ENCODE measurements at places on chromosomes 7 and 10.

GRCh38 chr10:79404231-79404609 lies 41.2 kb downstream of the ZCCHC24 start:
- no peak for DNase-seq

DNA sequence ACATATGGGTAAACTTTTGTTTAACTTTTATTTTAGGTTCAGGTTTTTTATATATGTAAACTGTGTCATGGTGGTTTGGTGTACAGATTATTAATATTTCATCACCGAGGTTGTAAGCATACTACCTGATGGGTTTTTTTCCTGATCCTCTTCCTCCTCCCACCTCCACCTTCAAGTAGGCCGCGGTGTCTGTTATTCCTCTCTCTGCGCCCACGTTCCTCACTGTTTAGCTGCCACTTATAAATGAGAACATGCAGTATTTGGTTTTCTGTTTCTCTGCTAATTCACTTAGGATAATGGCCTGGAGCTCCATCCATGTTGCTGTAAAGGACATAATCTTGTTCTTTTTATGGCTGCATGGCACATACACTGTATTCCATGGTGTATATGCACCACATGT lies 1000.0 kb upstream of the CELF2 start:
- no peak for DNase-seq

DNA sequence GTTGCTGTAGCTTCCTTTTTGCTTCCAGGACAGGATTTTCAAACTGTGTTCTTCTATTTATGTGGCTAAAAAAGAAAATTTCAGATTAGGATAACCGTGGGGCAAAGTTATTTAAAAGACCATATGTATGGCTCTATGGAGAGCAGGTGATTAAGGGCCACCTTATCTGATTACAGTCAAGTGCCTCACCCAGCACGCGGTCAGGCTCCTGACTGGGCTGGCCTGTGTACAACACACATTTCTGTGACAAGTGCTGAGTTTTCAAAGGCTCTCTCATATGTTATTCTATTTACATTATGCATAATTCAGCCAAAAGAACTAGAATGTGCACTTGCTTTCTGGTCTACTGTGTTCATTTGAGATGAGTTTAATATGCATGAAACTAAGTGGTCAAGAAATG lies 547.4 kb downstream of the PHTF2 start:
- DNase-seq = no peak

- DNase-seq = peak; percentile 92
Observed at GRCh38 chr7:123797673-123798531, 47.1 kb upstream of the HYAL4 start.

DNA sequence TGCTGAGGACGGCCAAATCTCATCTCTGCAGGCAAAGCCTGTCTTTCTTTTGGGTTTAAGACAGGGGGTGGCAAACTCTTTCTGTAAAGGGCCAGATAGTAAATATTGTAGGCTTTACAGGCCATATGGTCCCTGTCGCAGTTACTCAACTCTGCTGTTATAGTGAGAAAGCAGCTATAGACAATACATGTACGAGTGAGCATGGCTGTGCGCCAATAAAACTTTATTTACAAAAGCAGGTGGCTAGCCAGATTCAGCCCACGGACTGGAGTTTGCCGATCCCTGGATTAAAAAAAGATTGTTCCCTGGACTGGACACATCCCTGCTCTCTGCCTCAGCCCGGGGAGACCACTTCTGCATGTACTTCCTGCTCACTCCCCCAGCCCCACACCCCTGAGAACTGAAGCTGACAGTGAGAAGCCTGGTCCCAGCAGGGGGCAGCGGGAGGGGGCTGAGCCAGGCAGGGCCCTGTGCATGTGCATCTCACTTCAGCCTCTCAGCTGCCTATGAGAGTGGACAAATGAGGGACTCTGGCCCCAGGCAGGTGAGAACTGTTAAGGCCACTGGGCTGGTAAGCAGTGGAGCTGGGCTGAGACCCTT lies 392.4 kb downstream of the PLXNA4 start:
- no peak for DNase-seq

GRCh38 chr10:106874604-106874889 lies 290.0 kb downstream of the SORCS1 start:
- DNase-seq = no peak

- no peak for DNase-seq
Observed at GRCh38 chr10:127942811-127943210, 35.9 kb downstream of the PTPRE start.

DNA sequence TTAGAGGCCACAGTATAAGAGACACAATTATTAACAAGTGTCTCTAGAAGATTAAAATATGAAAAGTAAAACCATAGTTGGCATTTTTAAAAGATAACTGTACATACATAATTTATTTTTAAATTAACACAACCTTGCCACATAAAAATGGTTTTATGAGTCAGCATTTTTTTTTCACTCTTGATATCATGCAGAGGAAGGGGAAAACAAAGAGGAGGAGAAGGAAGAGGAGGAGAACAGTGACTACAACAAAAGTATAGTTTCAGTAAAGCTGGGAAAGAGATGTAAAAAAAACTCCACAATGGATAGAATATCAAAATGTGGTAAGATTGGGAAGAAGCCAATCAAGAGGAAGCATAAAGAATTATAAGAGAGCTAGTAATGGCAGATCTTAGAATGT lies 34.0 kb downstream of the CH25H start:
- no peak for DNase-seq

- DNase-seq = no peak
Observed at GRCh38 chr7:140637400-140637799, 3.2 kb downstream of the DENND2A start.

GRCh38 chr7:114415064-114415989 lies 712 bp downstream of the FOXP2 start:
- DNase-seq = no peak

DNA sequence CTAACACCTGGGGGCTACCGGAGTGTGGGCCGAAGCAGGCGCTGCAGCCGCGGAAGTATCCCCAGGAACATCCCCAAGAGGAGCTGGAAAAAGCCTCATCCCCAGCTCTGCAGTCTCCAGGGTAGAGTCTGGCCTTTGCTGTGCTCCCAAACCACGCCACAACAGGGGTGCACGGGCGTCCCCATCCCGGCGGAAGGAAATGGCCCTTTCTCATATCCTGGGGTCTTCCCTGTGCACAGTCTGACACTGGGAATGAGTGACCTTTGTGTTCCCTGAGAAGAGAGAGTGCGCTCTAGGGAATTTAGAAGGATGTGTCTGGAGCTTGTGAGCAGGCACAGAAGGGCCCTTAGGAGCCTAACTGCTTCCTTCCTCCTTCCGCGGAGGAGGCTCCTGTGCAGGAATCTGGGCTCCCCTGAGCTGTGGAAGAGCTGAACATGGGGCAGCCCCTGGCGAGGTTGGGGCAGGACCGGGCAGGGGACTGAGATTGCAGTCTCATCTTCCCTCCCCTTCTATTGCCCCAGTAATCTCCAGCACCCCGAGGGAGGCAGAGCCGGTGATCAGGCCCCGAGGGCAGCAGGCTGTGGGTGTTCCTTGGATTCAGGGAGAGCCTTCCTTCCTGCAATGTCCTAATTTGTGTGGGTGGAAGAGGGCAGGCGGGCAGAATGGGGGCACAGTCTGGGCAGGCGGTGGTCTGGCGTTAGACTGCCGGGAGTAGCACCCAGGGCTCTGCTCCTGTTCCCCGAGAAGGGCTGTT lies 1.3 kb downstream of the REPIN1 start:
- no peak for DNase-seq

GRCh38 chr10:79136236-79137005 lies 67.7 kb downstream of the ZMIZ1 start:
- no peak for DNase-seq

- DNase-seq = peak; percentile 94
Observed at GRCh38 chr10:4344492-4344994, 481.5 kb upstream of the AKR1E2 start.

GRCh38 chr10:99292159-99292558 lies 37.0 kb upstream of the CNNM1 start:
- peak; percentile 15 for DNase-seq

DNA sequence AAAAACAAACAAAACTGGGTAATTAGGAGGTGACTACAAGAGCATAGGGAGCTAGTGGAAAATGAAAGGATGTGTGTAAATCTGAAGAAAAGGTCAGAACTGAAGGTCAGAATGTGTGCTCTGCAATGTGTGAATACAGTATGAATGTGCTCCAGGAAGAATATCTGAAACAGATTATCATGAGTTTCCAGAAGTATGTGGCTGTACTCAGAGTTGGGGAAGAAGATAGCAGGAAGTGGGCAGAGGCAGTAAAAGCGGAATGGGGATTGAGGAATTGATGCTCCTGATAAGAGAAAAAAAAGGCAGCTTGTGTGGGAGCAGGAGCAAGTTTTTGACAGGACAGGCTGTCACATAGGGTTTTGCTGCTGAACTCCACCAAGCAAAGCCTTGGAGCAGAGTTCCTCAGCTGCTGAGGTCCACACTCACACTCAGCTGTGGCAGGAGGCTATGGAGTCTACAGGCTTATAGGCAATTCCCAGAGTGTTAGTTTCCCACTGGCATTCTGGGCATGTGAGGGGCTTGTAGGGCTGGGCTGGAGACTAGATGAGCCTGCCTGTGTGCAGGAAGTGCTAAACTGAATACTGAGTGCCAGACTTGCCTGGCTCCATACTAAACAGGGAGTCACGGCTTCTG lies 22.9 kb downstream of the H2AZ2 start:
- no peak for DNase-seq

GRCh38 chr10:61135276-61135721 lies 191.3 kb upstream of the RHOBTB1 start:
- DNase-seq = no peak

GRCh38 chr7:33743594-33743993 lies 161.7 kb upstream of the BMPER start:
- no peak for DNase-seq

DNA sequence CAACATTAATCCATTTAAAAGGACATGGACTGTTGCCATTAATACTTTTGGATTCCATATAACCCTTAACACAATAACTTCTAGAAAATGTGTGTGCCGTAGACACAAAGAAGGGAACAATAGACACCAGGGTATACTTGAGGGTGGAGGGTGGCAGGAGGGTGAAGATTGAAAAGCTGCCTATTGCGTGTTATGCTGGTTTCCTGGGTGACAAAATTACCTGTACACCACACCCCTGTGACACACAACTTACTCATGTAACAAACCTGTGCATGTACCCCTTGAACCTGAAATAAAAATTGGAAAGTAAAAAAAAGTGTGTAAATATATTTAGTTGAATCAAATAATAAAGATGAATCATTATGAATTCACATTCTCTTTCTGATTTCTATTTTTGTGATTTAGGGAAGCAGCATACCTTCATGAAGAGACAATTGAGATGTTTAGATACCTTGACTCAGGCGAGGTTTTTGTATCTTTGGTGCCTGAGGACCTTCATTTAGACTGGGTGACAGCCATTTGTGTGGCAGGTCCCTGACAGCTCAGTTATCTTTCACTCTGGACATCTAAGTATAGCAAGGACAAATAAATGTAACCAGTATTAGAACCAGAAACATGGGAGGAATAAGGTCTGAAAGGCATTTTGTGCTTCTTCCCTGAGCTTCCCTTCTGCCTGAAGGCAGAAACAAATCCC lies 28.7 kb downstream of the GIMAP8 start:
- no peak for DNase-seq

DNA sequence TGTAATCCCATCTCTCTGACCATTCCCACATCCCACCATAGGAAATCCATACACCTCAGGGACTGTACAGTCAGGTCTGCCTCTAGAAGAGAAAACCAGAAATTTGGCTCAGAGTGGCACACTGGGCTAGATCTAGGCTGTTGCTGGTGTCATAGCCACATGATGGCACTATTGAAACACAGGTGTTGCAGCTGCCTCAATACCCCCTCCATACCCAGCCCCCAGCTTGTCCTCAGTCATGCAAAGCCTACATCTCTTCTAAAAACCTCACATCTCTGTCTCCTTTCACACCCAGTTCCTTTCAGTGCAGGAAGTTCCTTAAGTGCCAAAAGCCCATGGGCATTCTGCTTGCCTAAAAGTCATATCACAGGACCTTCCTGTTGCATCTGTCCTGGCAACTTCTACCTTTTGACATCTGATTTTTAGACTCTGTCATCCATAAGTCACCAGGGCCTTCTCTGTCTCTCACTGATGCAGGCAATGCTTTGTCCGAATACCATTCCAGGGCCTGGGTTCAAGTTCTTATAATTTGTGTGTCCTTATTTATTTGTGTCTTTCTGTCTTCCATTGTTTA lies 27.0 kb upstream of the HIBADH start:
- DNase-seq = no peak

- DNase-seq = no peak
Observed at GRCh38 chr10:122316224-122316884, 45.3 kb downstream of the BTBD16 start.

- DNase-seq = no peak
Observed at GRCh38 chr7:153832160-153832559, 220.0 kb upstream of the DPP6 start.

DNA sequence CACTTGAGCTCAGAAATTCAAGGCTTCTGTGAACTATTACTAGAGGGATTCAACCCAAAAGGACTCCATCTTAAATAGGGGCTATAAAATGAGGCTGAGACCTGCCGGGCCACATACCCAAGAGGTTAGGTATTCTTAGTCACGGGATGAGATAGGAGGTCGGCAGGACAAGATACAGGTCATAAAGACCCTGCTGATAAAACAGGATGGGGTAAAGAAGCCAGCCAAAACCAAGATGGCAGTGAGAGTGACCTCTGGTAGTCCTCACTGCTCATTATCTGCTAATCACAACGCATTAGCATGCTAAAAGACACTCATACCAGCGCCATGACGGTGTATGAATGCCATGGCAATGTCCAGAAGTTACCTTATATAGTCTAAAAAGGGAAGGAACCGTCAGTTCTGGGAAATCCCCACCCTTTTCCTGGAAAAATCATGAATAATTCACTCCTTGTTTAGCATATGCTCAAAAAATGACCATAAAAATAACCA lies 101.2 kb upstream of the TRIM24 start:
- no peak for DNase-seq

DNA sequence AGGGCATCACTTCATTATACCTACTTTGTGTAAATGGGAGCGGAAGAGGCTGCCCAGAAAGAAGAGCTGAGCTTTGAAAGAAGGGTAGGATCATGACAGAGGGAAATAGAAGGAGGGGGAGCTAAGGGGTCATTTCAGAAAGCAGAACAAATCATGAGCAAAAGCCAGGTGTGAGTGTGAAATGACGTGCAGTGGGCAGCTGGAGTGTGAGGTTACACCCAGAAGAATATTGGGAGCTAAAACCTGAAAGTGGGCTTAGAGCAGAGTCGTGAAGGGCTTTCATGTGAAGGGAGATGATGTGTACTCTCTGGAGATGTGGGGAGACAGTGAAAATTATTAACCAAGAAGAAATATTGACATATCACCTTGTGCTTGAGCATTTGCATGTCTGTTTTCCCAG lies 245.0 kb upstream of the YAE1 start:
- no peak for DNase-seq

Data from epithelial cell of proximal tubule (primary cell).